Stimulated activated memory B cell treated with anti-CD40 and anti-IgM and Interleukin-4, amounts not matched to agents 10 μg/mL and 1 μg/mL and 100 μg/mL, for 72 hours (primary cell): ENCODE measurements at places on chromosomes 11 and 22.

DNA sequence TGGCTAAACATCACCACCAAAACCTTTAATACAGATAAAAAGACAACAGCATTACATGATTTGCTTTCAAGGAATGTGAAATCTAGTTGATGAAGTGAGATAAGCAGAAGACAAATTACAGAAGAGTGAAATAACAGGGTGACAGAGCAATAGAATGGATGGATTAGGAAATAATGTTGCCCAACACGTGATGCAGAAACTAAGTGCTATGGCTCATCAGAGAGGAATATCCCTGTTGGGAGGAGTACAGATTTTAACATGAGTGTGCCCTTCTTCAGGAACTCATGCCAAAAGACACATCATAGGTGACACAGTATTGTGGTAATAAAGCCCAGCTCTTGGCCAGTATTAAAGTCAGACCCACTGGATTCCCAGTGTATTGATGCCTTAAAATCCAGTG lies 176.6 kb upstream of the RAG2 start:
- no peak for ATAC-seq

DNA sequence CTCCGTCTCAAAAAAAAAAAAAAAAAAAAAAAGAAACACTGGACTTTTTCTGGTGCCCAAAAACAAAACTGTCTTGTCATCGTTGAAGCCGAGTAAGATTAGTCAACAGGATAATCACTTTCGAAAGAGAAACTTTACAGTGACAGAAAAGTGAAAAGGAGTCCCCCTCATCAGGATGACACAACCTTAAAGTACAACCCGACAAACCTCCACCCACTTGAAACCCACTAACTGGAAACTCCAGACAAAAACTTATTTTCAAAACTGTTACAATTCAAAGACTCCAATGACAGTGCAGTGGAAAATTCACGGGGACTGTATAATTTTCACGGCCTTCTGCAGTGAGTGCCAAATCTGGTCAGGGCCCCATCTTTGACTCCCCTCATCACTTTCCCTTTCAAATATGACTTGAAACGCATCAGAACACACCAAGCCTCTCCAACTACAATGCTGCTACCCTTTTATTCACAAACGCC lies 1.3 kb downstream of the DENND5A start:
- ATAC-seq, result peak; percentile 80

DNA sequence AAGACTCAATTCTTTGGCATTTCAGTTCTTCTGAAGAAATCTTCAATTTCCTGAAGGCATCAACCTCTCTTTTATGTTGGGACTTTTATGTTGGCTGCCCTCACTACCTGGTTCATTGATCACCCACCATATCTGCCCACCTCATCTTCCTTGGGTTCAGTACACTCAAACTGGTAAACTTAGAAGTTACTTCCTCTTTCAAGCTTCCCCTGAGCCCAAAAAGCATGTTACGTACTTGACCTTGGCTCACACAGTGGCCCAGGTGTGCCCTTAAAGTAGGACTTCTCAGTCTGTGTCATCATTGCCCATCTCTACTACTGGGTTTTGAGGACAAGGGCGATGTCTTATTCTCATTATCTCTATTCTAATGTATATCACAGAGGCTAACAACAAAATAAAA lies 86.1 kb downstream of the GRIA4 start:
- peak; percentile 80 for ATAC-seq

DNA sequence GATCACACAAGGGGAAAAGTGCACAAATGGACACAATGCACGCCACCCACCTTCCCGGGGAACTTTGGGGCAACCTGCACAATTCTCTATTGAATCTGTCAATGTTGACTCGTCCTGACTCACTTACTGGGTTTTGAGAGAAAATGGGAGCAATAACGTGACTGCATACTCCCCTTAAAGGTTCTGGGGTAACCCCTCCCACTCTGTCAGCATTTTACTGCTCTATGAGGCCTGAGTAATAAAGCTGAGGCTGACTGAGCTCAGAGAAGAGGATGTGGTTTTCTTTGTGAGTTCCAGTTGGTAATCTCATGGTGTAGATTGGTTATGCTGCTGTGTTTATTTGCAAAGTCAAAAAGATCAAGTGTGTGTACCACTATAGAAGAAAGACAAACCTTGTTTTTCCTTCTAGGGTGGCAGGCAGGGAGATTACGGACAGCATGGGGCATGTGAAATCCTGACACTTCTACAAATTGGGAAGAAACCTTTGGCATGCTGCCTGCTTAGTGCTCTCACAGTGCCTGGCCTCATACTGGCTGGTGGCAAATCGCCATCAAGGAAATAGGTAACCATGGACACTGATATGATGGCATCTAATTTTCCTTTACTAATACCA lies 16.1 kb upstream of the APOA1 start:
- peak; percentile 99 for ATAC-seq

DNA sequence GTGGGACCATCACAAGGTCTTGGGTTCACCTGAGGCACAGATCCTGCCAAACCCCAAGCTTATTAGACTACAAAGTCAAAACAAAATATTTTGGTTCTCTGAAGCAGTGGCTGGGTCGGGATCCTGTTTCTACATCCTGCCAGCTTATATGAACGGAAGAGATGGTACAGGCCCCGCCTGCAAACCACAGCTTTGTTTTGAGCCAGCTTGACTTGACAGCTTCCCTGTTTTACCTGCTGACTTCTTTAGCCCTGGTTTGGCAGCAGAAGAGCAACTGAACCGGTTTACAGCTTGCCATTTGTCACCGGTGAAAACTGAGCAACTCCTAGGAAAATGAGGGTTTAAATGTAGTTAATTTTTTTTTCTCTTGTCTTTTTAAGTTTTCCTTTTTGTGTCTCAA lies 11.4 kb downstream of the PACS1 start:
- peak; percentile 96 for ATAC-seq

GRCh38 chr22:44591146-44591790 lies 93.2 kb upstream of the RTL6 start:
- ATAC-seq, result no peak
